ENCODE measurements at places on chromosomes 6 and 20. TPM values are rescaled to one million over a fixed set of nuclear protein-coding genes. Genes with fewer than 3 reads are reported as not detected.

The SMOC2 gene
- polyA plus RNA-seq = 16.7 TPM

The RPP40 gene
- polyA plus RNA-seq = 6.0 TPM

The PCK1 gene
- polyA plus RNA-seq = 1.0 TPM

The SLC35D3 gene
- polyA plus RNA-seq = 0.05 TPM

The MOG gene
- polyA plus RNA-seq = 4.8 TPM

The SDCBP2 gene
- 2.0 TPM for polyA plus RNA-seq

The PACRG gene
- polyA plus RNA-seq = 4.9 TPM

The RNF217 gene
- 4.4 TPM for polyA plus RNA-seq

The MMP24 gene
- 0.27 TPM for polyA plus RNA-seq

The FERMT1 gene
- polyA plus RNA-seq = 0.54 TPM

The MLN gene
- polyA plus RNA-seq = not detected

The TDP2 gene
- polyA plus RNA-seq = 30.2 TPM

The MAK gene
- polyA plus RNA-seq = 0.14 TPM

The ABHD16B gene
- 0.54 TPM for polyA plus RNA-seq

The SLC35B2 gene
- polyA plus RNA-seq = 15.8 TPM

The SLC26A8 gene
- not detected for polyA plus RNA-seq

The TCP11 gene
- 0.07 TPM for polyA plus RNA-seq

The ELOVL4 gene
- 0.61 TPM for polyA plus RNA-seq

The SLC22A23 gene
- polyA plus RNA-seq = 2.3 TPM

The CDYL gene
- 6.0 TPM for polyA plus RNA-seq

The BMP6 gene
- 3.0 TPM for polyA plus RNA-seq

The LTB gene
- polyA plus RNA-seq = 0.61 TPM

The GTSF1L gene
- polyA plus RNA-seq = not detected

The SPATA25 gene
- 1.7 TPM for polyA plus RNA-seq

The PRICKLE4 gene
- 1.7 TPM for polyA plus RNA-seq

The SLC17A3 gene
- not detected for polyA plus RNA-seq

The FGD2 gene
- polyA plus RNA-seq = 5.1 TPM

The BPIFA1 gene
- polyA plus RNA-seq = not detected

The SLX4IP gene
- polyA plus RNA-seq = 1.3 TPM

The CCR6 gene
- polyA plus RNA-seq = not detected

The DEF6 gene
- polyA plus RNA-seq = 1.3 TPM

The SLC22A7 gene
- not detected for polyA plus RNA-seq

The TPD52L1 gene
- polyA plus RNA-seq = 36.1 TPM

The SYNGAP1 gene
- 8.0 TPM for polyA plus RNA-seq

The FRK gene
- 1.00 TPM for polyA plus RNA-seq

The BRD2 gene
- 73.1 TPM for polyA plus RNA-seq

The MYMX gene
- polyA plus RNA-seq = 0.88 TPM

The RUNX2 gene
- 0.34 TPM for polyA plus RNA-seq

The TAF11 gene
- 25.1 TPM for polyA plus RNA-seq

The BEND3 gene
- polyA plus RNA-seq = 0.36 TPM

The CALHM5 gene
- 1.2 TPM for polyA plus RNA-seq

The IL17F gene
- polyA plus RNA-seq = not detected

The IL17A gene
- polyA plus RNA-seq = not detected
